ENCODE measurements at places on chromosomes 2 and 18.

DNA sequence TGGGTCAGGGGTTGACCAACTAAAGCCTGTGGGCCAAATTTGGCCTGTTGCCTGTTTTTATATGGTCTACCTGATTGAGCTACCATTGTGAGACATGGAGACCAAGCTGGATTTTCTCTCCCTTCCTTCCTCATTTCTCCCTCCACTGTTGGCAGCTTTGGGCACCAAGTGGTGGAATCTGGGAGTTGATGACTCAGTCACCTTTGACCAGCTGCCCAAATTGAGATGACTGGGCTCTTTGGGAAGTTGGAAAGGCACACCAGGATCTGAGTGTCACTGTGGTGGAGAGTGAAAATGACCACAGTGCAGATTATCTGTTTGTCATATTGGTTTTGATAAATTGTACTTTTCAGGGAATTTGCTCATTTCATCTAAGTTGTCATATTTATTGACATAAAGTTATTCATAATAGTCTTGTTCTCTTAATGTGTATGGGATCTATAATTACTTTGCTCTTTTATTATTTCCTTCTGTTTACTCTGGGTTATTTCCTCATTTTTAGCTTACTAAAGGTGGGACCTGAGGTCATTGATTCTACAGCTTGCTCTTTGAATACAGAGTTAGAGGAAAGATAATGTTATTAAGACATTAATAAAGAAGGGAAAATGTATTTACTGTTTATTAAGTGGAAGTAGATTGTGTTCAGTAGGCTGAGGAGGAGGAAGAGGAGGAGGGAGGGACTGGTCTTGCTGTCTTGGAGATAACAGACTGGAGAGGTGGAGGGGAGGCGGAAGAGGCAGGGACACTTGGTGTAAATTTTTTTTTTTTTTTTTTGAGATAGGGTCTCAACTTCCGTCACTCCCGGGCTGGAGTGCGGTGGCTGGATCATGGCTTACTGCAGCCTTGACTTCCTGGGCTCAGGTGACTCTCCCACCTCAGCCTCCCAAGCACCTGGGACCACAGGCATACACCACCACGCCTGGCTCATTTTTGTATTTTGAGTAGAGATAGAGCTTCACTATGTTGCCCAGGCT is 31.8 kb downstream of the AGFG1 start:
- no peak for DNase-seq

GRCh38 chr2:12465631-12466135 is 251.1 kb upstream of the TRIB2 start:
- no peak for DNase-seq

- no peak for DNase-seq
These were observed 65.2 kb downstream of the BCL11A start for GRCh38 chr2:60488291-60488690.

DNA sequence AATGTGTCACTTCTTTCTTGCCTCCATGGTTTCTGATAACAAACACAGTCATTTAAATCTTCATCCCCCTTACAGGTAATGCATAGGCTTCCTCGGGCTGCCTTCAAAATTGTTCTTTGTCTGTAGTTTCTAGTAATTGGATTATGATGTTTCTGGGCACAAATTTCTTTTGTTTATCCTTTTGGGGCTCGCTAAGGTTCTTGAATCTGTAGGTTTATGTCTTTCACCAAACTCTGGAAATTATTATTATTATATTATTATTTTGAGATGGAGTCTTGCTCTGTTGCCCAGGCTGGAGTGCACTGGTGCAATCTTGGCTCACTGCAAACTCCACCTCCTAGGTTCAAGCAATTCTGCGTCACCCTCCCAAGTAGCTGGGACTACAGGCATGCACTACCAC is 16.3 kb upstream of the RMP24 start:
- no peak for DNase-seq

DNA sequence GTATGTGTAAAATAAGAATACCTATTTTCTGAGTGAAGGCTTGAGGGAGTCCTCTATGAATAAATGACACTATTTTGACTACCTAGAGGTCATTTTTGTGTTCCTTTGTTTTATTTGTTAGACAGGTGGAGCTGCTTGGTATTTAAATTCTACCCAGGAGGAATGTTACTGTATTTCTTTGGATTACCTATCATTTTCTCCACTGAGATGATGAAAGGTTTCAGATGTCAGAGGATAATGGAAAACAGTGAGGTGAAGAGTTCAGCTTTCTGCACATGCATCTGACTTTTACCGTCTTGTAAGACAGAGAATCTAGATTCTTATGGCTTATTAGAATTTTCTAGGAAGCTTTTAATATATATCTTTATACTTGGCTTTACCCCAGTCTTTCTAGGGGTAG is 689.8 kb upstream of the NXPH2 start:
- DNase-seq, result no peak

DNA sequence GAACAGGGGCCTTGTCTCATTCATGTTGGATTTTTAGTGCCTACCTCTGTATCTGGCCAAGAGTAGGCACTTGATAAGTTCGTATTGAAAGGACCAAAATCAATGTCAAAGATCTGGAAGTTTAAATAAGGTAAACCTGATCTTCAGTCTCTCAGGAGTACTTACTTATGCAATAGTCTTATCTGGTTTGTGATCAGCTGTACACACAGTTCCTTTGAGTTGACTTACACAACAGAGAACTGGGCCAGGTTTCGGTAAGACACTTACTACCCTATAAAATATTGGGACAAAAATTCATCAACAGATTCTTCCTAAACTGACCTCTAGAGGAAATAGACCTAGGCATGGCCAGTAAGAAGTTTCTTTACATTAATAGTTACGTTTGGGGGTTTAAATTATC is 113.6 kb upstream of the NXPH2 start:
- no peak for DNase-seq

GRCh38 chr18:21262244-21262643 is 20.2 kb downstream of the GREB1L start:
- DNase-seq, result no peak

All from left hindlimb (tissue), 1 donor.